ENCODE measurements at places on chromosomes 7 and 10.
A peak's percentile ranks its signal among the peaks of the same experiment; 100 is the strongest.

DNA sequence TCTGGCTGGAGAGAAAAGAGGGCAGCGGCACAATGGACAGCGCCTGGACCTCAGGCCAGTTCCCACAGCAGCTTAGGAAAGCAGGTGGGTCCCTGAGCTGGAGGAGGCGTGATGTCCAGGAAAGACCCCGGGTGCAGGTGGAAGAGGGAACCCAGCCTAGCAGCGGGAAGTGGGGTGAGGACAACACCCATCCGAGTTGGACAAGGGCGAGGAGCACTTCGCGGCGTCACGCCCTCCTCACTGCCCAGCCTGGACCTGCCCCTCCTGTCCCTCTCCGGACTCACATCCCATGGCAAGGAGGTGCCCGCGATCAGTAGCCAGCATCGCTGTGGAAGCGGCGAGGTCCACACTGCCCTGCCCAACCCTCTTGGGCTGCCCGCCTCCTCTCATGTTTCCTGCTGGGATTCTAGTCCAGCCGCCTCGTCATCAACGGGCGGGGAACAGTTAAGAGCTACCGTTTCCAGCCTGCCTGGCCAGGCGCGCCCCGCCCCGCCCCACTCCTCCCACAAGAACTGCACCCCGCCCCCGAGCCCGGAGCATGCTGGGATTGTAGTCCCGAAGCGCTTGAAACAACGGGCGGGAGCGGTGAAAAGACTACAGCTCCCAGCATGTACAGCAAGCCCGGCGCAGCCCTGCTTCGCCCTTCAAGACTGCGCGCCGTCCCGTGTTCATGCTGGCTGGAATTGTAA lies 930.6 kb upstream of the ZNF722 start:
- no peak for DNase-seq

DNA sequence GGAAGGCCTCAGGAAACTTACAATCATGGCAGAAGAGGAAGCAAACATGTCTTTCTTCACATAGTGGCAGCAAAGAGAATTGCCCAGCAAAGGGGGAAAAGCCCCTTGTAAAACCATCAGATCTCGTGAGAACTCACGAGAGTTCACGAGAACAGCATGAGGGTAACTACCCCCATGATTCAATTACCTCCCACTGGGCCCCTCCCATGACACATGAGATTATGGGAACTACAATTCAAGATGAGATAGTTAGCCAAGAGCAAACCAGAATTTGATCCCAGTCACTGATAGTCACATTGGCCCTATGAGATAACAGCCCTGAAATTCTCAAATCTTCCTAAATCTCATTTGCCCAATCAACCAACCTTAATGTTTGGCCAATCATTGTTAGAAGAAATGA lies 18.2 kb upstream of the ITPRID1 start:
- DNase-seq, result no peak

- peak; percentile 57 for DNase-seq
Observed at GRCh38 chr7:116591202-116592040, 66.6 kb downstream of the CAV1 start.

DNA sequence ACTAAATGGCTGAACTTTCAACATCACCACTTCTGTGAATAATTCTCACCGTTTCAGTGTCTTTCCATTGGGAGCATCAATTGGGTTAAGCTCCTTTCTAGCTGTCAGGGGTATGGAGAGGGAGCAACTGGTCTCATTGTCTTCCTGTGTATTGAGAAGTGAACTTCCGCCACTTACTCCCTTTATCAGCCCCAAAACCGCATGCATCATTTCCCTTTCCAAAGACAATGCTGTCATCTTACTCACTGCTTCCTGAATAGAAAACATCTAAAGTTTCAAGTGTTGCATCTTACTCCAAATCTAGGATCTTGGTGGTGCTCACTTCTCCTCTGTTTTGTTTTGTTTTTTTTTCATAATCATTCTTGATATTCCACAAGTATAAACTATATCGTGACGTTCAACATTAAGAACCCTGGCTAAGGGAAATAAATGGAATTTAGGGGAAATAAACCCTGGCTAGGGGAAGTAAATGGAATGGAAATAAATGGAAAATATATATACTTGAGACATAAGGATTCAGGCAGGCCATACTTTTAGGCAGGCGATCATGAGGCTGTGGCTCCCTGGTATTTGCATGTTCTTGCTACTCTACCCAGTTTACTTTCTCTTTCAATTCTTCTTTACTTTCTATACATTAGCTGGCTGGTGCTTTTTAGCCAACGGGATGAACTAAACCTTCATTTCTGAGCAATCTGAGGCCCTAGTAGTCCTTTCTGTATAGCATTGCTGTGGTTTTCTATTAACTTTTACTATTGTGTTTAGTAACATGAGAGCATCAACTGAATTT lies 371.9 kb downstream of the BMPER start:
- no peak for DNase-seq

DNA sequence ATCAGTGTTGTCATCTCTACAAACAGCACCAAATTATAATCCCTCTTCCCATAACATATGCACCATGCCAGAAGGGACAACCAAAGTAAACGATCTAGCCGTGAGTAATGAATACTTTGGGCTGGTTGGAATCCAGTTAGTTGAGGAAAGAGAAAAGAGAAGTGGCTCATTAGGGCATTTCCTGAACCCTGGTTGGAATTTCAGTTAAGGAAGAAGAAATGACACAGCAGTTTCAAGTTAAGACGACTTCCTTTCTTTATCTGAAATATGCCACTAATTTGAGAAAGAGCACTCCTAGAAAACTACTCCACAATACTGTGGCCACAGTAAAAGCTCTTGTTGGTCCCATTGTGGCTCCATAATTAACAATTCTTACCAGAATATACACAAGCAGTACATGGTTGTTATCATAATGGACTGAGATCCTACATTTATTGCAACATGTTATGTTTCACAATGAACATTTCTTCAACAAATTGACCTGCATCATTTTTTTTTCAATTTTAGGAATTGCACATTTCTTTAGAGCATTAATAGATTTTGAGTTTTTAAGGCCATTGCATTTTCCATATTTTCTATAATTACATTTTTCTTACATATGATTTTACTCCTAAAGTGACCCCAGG lies at the start of gene TFEC:
TFEC (minus strand) TSS at position 113 of the 626 bp plus-strand sequence. CDS start 46,322 bp downstream, outside the sequence.
- no peak for DNase-seq

- DNase-seq, result peak; percentile 26
Observed at GRCh38 chr10:109956454-109957091, 33.3 kb upstream of the XPNPEP1 start.

GRCh38 chr7:42483886-42484285 lies 246.9 kb upstream of the GLI3 start:
- no peak for DNase-seq

Measured in Caki2 (cell line).